Activated CD4-positive, alpha-beta T cell treated with anti-CD3 and anti-CD28 coated beads for 36 hours (primary cell): ENCODE measurements at places on chromosomes 3 and 15. TPM values are rescaled to one million over a fixed set of nuclear protein-coding genes. Genes with fewer than 3 reads are reported as not detected.
A peak's percentile ranks its signal among the peaks of the same experiment; 100 is the strongest.

DNA sequence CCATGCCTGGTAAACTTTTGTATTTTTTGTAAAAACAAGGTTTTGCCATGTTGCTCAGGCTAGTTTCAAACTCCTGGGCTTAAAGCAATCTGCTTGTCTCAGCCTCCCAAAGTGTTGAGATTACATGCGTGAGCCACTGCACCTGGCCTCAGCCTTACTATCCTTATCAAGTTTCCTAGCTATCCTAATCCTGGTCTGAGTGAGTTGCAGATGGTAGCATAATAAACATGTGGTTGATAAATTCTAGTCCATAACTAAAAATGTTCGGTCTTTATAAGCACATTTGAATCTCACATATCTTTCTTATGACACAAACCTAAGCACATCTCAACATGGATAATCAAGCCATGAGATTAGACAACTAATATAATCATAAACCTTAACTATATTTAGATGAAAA, 18.5 kb downstream of the NPHP3 start:
- H3K27ac ChIP-seq, result no peak overlapping the region
- peaks cover 38% of the 10 kb centered on the region for H3K36me3 ChIP-seq
- H3K27me3 ChIP-seq, result no peaks in the 10 kb centered on the region
- peaks cover 2% of the 10 kb centered on the region for H3K4me1 ChIP-seq
- no peak overlapping the region for H3K4me3 ChIP-seq

GRCh38 chr3:126713199-126713598, 9.2 kb downstream of the CHCHD6 start:
- no peak for DNase-seq
- no peaks in the 10 kb centered on the region for H3K36me3 ChIP-seq
- H3K27me3 ChIP-seq, result no peaks in the 10 kb centered on the region
- no peaks in the 10 kb centered on the region for H3K4me1 ChIP-seq
- no peak overlapping the region for H3K27ac ChIP-seq

DNA sequence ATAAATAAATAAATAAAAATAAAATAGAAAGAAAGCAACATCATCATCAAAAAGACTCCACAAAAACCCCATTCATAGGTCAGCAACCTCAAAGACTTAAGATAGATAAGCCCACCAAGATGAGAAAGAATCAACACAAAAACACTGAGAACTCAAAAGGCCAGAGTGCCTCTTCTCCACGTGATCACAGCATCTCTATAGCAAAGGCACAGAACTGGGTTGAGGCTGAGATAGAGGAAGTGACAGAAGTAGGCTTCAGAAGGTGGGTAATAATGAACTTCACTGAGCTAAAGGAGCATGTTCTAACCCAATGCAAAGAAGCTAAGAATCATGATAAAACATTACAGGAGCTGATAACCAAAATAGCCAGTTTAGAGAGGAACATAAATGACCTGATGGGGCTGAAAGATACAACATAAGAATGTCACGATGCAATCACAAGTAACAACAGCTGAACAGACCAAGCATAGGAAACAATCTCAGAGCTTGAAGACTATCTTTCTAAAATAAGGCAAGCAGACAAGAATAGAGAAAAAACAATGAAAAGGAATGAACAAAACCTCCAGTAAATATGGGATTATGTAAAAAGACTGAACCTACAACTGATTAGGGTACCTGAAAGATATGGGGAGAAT, 26.4 kb downstream of the GNB5 start:
- peak overlapping the region; percentile 77 for H3K27ac ChIP-seq
- H3K4me1 ChIP-seq, result peaks cover 22% of the 10 kb centered on the region
- peaks cover 10% of the 10 kb centered on the region for H3K36me3 ChIP-seq
- no peaks in the 10 kb centered on the region for H3K27me3 ChIP-seq
- H3K4me3 ChIP-seq, result no peak overlapping the region

GRCh38 chr3:7684182-7684715, 817.4 kb upstream of the LMCD1 start:
- H3K36me3 ChIP-seq, result no peaks in the 10 kb centered on the region
- no peak for DNase-seq
- no peaks in the 10 kb centered on the region for H3K27me3 ChIP-seq

GRCh38 chr15:81069909-81070308, 64.2 kb upstream of the CFAP161 start:
- no peaks in the 10 kb centered on the region for H3K36me3 ChIP-seq
- H3K27me3 ChIP-seq, result no peaks in the 10 kb centered on the region
- no peak overlapping the region for H3K4me3 ChIP-seq

GRCh38 chr3:87491843-87492242, 215.5 kb upstream of the POU1F1 start:
- H3K27me3 ChIP-seq, result no peaks in the 10 kb centered on the region
- H3K4me1 ChIP-seq, result no peaks in the 10 kb centered on the region
- H3K36me3 ChIP-seq, result no peaks in the 10 kb centered on the region
- no peak overlapping the region for H3K27ac ChIP-seq
- no peak overlapping the region for H3K4me3 ChIP-seq

DNA sequence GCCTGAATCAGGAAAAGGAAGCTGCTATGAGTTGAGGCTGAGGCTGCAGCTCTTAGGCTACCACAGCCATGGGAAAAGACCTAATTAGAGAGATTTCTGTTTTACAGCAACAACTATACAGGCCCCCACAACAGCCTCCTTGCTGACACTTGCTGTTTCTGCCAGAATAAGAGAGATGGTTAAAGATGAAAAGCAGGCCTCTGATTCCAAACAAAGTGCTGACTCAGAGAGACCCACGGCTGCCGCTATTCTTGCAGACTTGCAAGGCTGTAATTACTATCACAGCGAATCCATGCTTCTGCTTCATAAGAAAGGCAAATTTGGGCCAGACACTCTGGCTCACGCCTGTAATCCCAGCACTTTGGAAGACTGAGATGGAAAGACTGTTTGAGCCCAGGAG, 41.8 kb downstream of the MCF2L2 start:
- peaks cover 9% of the 10 kb centered on the region for H3K4me1 ChIP-seq
- no peak overlapping the region for H3K4me3 ChIP-seq
- DNase-seq, result no peak
- H3K36me3 ChIP-seq, result no peaks in the 10 kb centered on the region
- no peaks in the 10 kb centered on the region for H3K27me3 ChIP-seq

- peaks cover 36% of the 10 kb centered on the region for H3K4me1 ChIP-seq
- H3K27ac ChIP-seq, result peak overlapping the region; percentile 92
- no peaks in the 10 kb centered on the region for H3K27me3 ChIP-seq
- H3K4me3 ChIP-seq, result peak overlapping the region; percentile 65
These were observed 12.0 kb downstream of the DLL4 start for GRCh38 chr15:40941068-40941527.

DNA sequence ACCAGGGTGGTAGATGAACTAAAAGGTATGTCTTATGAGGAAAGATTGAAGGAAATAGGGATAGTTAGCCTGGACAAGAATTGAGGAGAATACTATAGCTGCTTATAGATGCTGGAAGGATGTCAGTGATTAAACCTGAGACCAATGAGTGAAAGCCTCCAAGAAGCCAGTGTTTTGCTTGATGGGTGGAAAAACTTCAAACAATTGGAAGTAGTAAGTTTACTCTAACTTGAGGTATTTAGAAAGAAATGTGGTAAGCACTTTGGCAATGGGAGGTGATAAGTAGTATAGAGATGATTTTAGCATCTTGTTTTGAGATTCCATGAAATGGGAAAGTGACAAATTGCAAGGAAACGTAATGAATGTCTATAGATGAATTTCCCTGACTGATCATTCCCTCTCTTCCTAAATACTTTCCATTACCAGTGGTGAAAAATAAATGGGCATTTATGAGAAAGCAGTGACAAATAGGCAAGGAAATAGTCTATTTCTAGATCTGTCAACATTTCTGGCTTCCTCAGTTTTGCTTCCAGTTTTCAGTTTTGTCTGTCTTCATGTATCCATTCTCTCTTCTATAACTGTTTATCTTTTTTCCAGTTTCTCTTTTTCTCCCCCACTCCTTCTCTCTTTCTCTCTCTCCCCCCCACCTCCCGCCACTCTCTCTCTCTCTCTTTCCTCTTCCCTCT, 19.2 kb downstream of the SLC15A2 start:
- no peak overlapping the region for H3K27ac ChIP-seq
- H3K36me3 ChIP-seq, result peaks cover 9% of the 10 kb centered on the region
- DNase-seq, result no peak
- H3K27me3 ChIP-seq, result no peaks in the 10 kb centered on the region

DNA sequence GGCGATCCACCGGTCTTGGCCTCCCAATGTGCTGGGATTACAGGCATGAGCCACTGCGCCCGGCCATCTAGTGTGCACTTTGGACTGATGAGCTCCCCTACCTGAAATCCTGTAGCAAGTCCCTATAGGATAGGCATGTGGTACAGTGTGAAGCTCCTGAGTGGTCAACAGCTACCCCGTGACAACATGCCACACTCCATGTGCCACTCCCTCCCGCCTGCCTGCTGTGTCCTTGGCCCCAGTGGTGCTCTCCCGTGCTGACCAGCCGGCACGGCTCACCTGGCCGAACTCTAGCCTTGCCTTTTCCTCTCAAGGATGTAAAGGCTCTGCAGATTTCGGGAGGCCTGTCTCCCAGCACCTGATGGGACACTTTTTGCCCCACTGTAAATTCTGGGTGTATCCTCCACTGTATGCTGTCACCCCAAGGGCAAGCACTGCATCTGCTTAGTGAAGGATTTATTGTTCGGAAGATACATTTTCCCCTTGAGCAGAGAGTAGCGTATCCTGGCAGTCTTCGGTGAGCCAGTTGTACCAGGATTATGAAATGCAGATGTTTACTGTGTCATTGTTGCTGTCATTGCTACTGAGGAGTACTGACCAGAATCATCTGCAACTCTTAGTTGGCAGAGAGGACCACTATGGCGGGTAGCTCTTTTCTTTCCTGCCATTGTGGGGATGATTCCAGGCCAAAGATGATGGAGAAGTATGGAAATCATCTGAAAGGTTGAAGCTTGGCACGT, 64.7 kb downstream of the IGF1R start:
- no peak for DNase-seq
- H3K36me3 ChIP-seq, result peaks cover 31% of the 10 kb centered on the region
- peaks cover 39% of the 10 kb centered on the region for H3K4me1 ChIP-seq

DNA sequence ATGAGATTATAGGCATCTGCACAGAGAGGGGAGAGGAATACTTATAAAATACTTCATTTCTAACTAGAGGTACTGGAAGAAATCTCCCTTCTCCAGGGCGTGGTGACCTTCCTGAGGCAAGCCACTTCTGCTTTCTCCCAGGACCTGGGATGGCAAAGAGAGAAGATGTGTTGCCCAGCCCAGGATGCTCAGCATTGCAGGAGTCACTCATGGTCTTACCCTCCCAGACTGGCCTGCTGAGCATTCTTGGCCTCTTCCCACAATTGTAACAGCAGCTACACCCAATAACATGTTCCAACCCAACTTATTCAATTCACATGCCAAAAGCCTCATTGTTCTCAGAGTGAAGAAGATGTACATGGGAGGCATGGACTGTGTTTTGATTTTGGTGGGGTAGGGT, 37.9 kb downstream of the IL20RB start:
- H3K4me3 ChIP-seq, result no peak overlapping the region
- DNase-seq, result no peak
- no peak overlapping the region for H3K27ac ChIP-seq
- H3K27me3 ChIP-seq, result no peaks in the 10 kb centered on the region
- no peaks in the 10 kb centered on the region for H3K36me3 ChIP-seq

DNA sequence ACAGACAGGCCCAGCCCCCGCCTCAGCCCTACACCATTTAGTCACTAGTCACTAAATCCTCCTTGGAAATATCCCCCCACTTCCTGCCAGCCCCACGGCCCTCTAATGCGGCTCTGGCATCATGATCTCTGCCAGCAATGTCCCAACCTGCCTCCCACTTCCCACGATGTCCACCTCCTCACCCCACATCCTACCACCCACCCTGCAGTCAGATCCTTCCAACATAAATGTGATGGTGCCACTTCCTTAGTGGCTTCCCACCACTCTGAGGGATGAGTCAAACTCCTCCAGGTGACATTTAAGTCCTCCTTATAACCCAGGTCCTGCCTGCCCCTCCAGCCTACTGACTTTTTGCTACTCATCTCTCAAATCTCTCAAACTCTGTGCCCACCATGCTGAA, 167.5 kb downstream of the SHQ1 start:
- H3K27me3 ChIP-seq, result peaks cover 2% of the 10 kb centered on the region
- no peak overlapping the region for H3K4me3 ChIP-seq
- H3K4me1 ChIP-seq, result peaks cover 12% of the 10 kb centered on the region

- no peaks in the 10 kb centered on the region for H3K27me3 ChIP-seq
- no peaks in the 10 kb centered on the region for H3K4me1 ChIP-seq
- DNase-seq, result no peak
- H3K4me3 ChIP-seq, result no peak overlapping the region
- no peaks in the 10 kb centered on the region for H3K36me3 ChIP-seq
- H3K27ac ChIP-seq, result no peak overlapping the region
These were observed 122.6 kb downstream of the SATB1 start for GRCh38 chr3:18302517-18302916.

DNA sequence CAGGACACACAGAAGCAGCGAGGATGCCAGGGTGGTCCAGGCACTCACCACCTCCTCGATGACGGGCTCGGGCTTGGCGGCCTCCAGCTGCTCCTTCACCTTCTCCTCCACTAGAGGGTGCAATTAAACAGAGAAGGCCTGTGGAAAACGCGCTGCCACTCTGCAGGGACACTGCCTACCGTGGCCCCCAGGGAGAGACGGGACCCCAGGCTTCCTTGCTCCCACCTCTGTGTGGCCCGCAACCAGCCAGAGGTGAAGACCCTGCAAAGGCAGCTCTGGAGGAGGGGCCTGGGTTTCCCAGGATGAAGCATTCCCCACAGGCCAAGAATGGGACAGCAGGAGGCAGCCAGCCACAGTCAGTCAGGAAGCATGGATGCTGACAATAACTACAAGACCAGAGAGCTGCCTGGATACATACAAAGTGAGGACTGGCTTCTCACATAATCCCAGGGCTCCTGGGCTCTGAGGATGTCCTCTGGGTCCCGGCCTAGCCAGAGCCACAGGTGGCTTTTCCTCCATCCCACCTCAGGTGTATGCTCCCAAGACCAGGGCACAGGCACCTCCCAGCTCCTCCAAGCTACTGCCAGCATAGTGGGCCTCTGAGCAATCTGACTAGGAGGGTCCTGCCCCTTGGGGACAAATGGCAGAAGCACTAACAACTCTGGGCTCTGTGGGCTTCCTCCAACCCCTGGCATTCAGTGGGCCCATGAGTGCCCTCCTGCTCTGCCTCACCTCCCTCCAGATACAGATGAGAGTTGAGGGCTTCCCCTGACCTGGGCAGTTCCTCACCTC, 46.2 kb downstream of the PTH1R start:
- peaks cover 61% of the 10 kb centered on the region for H3K36me3 ChIP-seq
- peak; percentile 65 for DNase-seq
- peaks cover 20% of the 10 kb centered on the region for H3K4me1 ChIP-seq
- H3K27me3 ChIP-seq, result no peaks in the 10 kb centered on the region
- H3K4me3 ChIP-seq, result no peak overlapping the region

GRCh38 chr3:100029689-100030088, 84.6 kb downstream of the FILIP1L start:
- H3K36me3 ChIP-seq, result peaks cover 2% of the 10 kb centered on the region
- no peak overlapping the region for H3K27ac ChIP-seq
- no peak for DNase-seq
- no peak overlapping the region for H3K4me3 ChIP-seq
- H3K27me3 ChIP-seq, result no peaks in the 10 kb centered on the region
- peaks cover 9% of the 10 kb centered on the region for H3K4me1 ChIP-seq

- no peak overlapping the region for H3K4me3 ChIP-seq
- peaks cover 59% of the 10 kb centered on the region for H3K36me3 ChIP-seq
- H3K4me1 ChIP-seq, result peaks cover 7% of the 10 kb centered on the region
- no peaks in the 10 kb centered on the region for H3K27me3 ChIP-seq
- H3K27ac ChIP-seq, result no peak overlapping the region
These were observed 24.8 kb downstream of the SPCS1 start for GRCh38 chr3:52730681-52731080.

- H3K36me3 ChIP-seq, result no peaks in the 10 kb centered on the region
- H3K27me3 ChIP-seq, result peaks cover 9% of the 10 kb centered on the region
- peaks cover 11% of the 10 kb centered on the region for H3K4me1 ChIP-seq
- H3K4me3 ChIP-seq, result no peak overlapping the region
- DNase-seq, result no peak
These were observed 491.9 kb downstream of the NTRK3 start for GRCh38 chr15:87764461-87765240.

LYZL4 gene
- not detected for total RNA-seq

C2CD4B gene
- 0.37 TPM for total RNA-seq

FOXP1 gene
- total RNA-seq, result 108 TPM
